Parietal lobe (tissue), 2 donors: ENCODE measurements at places on chromosomes 11 and 22. TPM values are rescaled to one million over a fixed set of nuclear protein-coding genes. Genes with fewer than 3 reads are reported as not detected.

The SHISA8 gene
- not detected for total RNA-seq

The NRIP3 gene
- 8.8 TPM for total RNA-seq

The NELL1 gene
- 71.7 TPM for total RNA-seq

The MMP10 gene
- total RNA-seq = not detected

The APLNR gene
- 6.9 TPM for total RNA-seq

The SMIM35 gene
- not detected for total RNA-seq
